ENCODE measurements at places on chromosomes 2 and 18. TPM values are rescaled to one million over a fixed set of nuclear protein-coding genes. Genes with fewer than 3 reads are reported as not detected.

DNA sequence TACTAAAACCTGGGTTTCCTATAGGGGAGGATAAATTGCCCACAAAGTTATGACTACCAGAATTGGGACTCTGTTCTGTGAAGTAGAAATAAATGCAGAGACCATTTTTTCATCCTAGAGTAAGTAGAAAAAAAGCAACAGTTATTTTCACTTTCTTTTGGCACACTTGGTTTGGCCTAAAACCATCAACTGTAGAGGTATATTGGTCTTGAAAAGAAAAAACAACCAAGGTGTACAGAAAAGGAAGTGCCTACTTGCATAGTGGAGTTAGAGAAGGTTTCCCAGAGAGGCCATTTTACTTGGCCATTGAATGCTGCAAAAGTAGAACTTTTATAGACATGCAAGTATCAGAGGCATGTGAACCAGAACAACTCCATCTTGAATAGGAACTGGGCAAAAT is 89.4 kb upstream of the TACR1 start:
- H3K36me3 ChIP-seq = no peaks in the 10 kb centered on the region
- no peaks in the 10 kb centered on the region for H3K4me1 ChIP-seq
- no peaks in the 10 kb centered on the region for H3K27me3 ChIP-seq
- no peak overlapping the region for H3K4me3 ChIP-seq
- H3K27ac ChIP-seq = no peak overlapping the region
- DNase-seq = no peak

GRCh38 chr2:72415781-72416475 is 268.3 kb upstream of the CYP26B1 start:
- H3K4me3 ChIP-seq = no peak overlapping the region
- no peaks in the 10 kb centered on the region for H3K27me3 ChIP-seq
- H3K4me1 ChIP-seq = no peaks in the 10 kb centered on the region
- H3K27ac ChIP-seq = no peak overlapping the region
- no peak for DNase-seq
- no peaks in the 10 kb centered on the region for H3K36me3 ChIP-seq

- no peak for DNase-seq
- H3K27ac ChIP-seq = no peak overlapping the region
- H3K4me3 ChIP-seq = no peak overlapping the region
- no peaks in the 10 kb centered on the region for H3K4me1 ChIP-seq
- no peaks in the 10 kb centered on the region for H3K27me3 ChIP-seq
Observed at GRCh38 chr2:43068631-43069517, 157.5 kb downstream of the ZFP36L2 start.

HOXD4 gene
- total RNA-seq = not detected

GCG gene
- not detected for total RNA-seq

Data from CD8-positive, alpha-beta memory T cell (primary cell).